NT2/D1 (cell line): ENCODE measurements at places on chromosomes 3 and 15.
A peak's percentile ranks its signal among the peaks of the same experiment; 100 is the strongest.

DNA sequence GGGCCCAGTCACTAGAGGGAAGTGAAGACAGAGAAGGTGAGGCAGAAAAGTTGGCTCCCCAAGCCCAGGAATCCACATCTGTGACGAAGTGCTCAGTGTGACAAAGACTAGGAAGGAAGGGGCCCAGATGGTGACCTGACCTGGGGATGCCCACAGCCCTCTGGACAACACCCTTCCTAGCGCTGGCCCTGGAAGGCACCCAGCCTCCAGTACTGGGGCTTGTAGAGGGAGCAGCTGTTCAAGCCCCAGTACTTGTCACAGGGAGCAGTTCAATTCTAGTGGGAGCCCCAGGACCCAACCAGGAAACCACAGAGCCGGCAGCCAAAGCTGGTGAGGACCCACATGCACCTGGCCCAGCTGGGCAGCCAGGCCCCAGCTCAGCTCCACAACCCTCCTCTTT is 190.8 kb downstream of the XXYLT1 start:
- DNase-seq = no peak

DNA sequence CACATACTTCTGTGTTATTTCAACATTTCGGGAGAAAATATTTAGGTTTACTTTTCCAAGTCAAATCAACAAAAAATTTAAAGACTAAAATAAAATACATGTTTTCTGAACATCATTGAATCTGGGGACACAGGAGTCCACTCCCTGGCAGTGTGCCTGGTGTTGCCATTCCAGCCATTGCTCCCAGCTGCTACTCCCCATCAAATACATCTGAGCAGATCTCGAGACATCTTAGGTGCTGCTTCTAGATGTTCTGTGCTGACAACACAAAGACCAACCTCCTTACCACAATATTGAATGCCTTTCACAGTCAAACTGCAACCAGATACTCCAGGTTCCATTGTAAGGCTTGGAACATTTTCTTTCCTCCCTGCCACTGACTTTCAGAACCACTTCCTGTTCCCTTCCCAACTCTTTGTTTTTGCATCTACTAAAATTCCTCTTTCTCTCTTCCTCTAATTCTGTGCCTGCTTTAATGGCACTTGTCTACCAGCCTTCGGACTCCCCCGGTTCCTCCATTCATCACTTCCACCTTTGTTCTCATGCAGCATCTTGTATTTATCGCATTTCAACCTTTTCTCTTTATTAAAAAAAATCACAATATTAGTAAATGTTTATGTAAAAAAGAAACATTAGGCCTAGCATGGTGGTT is 81.1 kb upstream of the SLC4A7 start:
- DNase-seq = no peak

GRCh38 chr3:23620638-23621015 is 185.1 kb upstream of the UBE2E1 start:
- DNase-seq = no peak

DNA sequence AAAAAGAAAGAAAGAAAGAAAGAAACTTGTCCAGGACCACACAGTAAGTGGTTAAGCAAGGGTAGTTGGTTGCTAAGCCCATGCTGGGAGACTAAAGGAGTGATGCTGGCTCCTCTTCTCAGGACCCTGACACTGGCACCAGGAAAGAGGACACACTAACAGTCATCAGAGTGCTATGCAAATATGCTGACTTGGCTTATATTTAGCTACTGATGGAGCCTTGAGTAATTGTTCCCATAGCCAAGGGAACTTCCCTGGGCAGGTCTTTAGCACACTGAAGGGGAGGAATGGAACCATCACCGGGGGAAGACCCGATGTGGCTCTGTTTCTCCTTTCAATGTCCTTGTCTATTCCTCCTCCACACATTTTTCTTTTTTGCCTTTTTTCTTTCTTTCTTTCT is 6.2 kb downstream of the TMEM40 start:
- no peak for DNase-seq

DNA sequence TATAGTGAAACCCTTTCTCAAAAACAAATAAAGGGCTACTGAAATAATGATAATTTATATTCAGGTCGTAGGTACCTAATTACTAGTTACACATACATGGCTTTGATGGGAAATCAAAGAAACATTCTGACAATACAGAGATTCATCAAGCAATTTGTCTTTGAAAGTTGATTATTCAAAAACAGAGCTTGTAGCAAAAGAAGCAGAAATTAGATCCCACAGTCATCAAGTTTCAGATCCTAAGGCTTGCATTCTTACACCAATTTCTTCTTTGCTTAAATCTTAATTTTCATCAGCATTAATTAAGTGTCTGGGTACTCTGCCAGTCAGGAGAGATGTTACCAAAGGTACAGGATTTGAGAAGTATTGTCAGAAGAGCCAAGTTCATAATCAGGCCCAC is 1.5 kb upstream of the HEXA start:
- DNase-seq = no peak

- no peak for DNase-seq
Measured at GRCh38 chr15:41861736-41862356, 23.2 kb downstream of the PLA2G4B start.

DNA sequence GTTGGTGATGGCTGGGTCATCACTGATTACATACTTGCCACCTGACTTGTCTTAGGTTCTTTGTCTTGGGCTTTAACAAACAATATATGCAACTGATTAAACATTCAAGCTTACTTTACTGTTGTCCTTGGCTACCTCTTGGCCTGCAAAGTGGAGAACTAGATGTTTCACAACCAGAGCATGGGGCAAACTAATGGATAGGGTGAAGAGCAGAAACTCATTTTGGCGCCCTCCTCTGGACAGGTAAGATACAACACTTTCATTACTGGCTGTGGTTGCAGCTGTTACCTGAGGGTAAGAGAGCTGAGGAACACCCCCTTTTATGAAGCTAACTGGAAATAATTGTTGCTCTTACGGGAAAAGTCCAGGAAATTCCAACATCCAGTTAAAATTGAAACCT is 262.1 kb downstream of the NAALADL2 start:
- DNase-seq = peak; percentile 1

DNA sequence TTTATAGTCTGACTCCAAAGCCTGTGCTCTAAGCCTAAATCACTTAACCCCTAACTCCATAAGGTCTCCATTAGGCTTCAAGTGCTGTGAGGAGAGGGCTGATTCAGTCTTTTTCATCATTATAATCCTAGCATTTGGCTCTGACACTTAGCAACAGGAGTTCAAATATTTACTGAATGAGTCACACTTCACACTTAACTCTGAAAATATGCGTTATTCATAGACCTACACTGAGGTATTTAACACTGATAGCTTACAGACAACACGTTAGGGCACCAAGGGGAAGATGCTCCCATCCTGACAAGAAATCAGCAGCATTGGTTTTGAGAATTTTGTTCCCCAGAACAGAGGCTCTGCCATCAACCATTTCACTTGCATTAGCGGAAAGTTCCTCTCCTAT is 53.5 kb downstream of the MSL2 start:
- DNase-seq = peak; percentile 38

- no peak for DNase-seq
Measured at GRCh38 chr3:103218793-103219192, 784.0 kb downstream of the ZPLD1 start.

DNA sequence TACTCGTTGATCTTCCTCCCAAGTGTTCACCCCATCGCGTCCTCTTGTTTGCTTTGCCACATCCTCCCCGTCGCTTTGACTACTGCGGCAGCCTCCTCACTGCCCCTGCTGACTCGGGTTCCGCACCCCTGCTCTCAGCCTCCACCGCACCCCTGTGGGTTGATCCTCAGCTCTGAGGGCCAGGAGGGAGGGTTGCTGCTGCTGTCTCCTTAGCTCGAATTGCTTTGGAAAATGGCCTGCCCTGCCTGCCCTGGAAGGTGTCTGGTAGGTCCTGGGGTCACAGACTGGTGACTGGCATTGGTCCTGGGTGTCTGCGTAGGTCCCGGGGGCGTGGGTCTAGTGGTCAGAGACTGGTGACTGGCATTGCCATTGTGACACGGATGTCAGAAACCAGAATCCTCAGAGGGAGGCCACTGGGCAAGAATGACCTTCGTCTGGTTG is 9.4 kb downstream of the MUC4 start:
- no peak for DNase-seq
